ENCODE measurements at places on chromosomes 13 and 19.

DNA sequence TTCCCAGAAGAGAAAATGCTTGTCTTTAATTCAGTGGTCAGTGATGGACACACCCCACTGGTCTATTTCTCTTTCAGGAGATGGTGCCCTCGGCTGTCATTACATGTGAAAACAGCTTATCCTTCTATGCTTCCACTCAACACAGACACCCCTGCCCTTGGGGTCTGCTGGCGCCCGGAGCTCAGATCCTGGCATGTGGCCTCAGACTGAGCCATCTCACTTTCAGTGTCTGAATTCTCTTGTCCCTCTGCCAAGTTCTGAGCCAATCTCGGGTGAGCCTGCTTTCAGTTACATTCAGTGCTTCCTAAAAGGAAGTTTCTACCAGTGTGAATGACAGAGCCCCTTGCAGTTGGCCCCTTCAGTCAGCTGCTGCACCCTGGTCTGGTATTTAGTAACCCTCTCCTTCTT is 293.6 kb downstream of the DNAJC15 start:
- DNase-seq, result peak; percentile 63

- DNase-seq, result peak; percentile 97
Observed at GRCh38 chr13:45340422-45341033, 455 bp downstream of the TPT1 start.

DNA sequence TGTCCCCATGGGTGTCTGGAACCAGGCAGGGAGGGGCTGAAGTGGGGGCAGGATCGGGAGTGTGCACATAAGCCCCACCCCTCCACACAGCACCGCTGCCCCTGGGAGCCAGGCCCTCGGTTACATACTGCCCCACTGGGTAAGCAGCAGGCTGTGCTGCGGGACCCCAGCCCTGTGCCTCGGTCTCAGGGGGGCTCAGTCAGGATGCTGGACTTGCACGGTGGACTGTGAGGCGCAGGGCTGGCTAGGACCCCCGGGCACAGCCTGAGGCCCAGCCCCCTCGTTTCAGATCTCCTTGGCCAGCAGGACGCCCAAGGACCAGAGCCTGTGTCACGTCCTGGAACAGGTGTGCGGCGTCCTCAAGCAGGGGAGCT is 16.3 kb downstream of the MPND start:
- DNase-seq, result no peak

DNA sequence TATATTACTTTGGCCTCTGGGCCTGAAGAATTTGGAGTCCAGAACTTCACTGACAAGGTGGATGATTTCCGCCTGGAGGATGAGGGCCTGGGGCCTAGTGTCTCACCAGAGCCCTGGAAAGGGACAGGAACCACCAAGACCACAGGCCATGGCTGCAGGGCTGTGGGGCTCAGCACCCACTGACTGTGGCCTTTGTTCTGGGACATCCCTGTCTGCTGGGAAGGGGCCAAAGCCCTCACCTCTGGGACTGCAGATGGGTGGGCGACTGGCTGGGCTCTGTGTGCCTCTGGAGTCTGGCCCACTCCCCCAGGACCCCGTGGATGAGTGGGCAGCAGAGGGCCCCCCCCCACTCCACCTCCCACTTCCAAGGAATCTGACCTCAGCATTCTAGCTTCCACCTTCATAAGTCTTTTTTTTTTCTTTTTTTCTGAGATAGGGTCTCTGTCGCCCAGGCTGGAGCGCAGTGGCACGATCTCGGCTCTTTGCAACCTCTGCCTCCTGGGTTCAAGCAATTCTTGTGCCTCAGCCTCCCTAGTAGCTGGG is 20.3 kb downstream of the CHST8 start:
- no peak for DNase-seq

GRCh38 chr13:51827254-51827653 is 17.7 kb downstream of the TMEM272 start:
- DNase-seq, result no peak

Measured in foreskin fibroblast (primary cell).